ENCODE measurements at places on chromosomes 3 and 15.

- no peak for DNase-seq
Measured at GRCh38 chr3:39513791-39514369, 46.4 kb downstream of the MOBP start.

GRCh38 chr15:25058080-25058785 is 103.4 kb downstream of the SNRPN start:
- no peak for DNase-seq

DNA sequence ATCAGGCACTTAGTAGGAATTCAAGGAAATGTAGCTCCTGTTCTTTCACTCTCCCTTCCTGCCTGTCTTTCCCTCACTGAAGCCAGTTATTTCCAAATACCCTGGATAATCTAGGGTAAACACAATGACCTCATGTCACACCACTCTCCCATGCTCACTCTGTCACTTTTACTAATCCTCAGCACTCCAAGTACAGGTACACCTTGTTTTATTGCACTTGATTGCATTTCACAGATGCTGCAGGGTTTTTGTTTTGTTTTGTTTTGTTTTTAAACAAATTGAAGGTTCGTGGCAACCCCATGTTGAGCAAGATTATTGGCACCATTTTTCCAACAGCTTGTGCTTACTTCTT is 40.8 kb downstream of the PPM1L start:
- no peak for DNase-seq

DNA sequence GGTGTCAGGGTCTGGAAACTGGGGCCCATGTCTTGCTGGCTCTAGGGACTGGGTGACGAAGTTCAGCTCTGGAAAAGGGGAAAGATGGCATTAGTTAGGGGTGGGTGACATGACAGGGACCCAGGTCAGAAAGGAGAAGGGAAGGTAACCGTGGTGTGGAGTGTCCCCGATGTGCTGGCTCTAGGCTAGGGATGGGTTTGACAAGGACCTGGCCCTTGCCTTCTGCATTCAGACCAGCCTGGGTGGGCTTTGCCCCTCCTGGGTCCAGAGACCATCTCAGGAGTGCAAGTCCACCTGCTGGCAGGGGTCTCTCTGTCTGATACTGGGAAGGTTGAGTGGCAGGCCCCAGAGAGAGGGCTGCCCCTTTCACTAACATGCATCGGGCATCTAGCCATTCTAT is 28.7 kb upstream of the ATP2B2 start:
- no peak for DNase-seq

GRCh38 chr15:85536341-85536740 is 155.9 kb downstream of the AKAP13 start:
- DNase-seq: no peak

GRCh38 chr15:90234096-90234988 is at the start of gene GDPGP1:
Gene GDPGP1 (plus strand): TSS chr15:90234209. CDS start chr15:90240909, 6,700 bp downstream.
- DNase-seq: peak; percentile 38

GRCh38 chr15:84840741-84841429 is 23.7 kb downstream of the ALPK3 start:
- DNase-seq: no peak

GRCh38 chr3:185537369-185537970 is 14.9 kb downstream of the LIPH start:
- peak; percentile 45 for DNase-seq

DNA sequence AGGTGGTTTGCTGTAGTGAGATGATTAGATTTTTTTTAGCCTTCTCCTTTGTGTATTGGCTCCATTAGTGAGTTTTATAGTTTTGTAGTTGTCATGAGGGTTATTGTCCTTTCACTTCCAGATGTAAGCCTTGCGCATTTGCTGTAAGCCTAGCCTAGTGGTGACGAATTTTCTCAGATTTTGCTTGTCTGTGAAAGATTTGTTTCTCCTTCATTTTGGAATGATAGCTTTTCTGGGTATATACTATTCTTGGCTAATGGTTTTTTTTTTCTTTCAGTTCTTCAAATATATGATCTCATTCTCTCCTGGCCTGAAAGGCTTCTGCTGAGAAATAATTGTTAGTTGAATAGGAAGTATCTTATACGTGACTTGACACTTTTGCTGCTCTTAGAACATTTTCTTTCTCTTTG is 166.5 kb upstream of the THRB start:
- DNase-seq: no peak

GRCh38 chr3:188528396-188528795 is 374.4 kb downstream of the LPP start:
- DNase-seq: no peak
